Stimulated activated CD4-positive, alpha-beta T cell treated with anti-CD3 and anti-CD28 coated beads, Interleukin-4, amount 100 ng/mL, for 4 hours (primary cell): ENCODE measurements at places on chromosomes 1 and 21.

- no peak for DNase-seq
Measured at GRCh38 chr1:82565546-82565945, 764.8 kb downstream of the ADGRL2 start.

- DNase-seq: no peak
Measured at GRCh38 chr1:227900571-227901051, 47.1 kb downstream of the WNT9A start.

DNA sequence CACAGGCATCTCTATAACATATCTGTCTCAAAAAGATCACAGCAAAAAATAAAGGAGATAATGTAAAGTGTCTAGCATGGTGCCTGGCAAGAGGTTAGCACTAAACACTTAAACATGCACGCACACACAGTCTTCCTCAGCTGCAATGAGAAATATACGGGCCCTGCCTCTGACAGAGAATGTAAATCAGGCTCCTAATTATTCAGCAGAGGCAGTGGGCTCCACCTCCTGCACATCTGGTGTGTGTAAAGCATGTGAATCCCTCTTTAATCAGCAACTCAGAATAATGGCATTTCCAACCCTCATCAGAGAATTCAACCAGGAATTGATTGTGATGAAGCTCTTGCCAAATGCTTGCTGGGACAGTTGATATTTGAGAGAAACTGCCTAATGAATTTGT is 85.6 kb upstream of the KCNA3 start:
- no peak for DNase-seq

DNA sequence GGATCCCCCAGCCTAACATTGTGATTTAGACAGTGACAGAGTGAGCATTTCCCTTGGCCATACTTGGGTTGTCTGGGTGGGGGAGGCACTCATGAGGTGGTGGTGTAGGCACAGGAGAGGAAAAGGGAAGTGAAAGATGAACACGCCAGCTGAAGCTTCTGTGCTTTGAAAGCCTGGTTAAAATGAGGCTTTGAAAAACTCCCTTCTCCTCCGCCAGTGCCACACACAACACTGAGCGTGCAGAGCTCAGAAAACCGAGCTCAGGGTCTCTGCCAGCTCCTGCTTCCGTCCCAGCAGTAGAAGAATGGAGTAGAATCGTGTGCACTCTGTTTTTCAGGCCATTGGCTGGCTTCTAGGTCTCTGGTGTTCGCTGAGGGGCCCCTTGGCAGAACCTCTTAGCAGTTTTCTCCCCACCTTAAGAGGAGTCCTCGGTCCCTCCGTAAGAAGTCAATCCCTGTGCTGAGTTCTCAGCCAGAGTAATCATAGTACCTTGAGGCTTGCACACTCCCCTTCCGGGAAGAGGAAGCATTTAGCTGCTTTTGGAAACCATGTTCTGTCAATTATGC is 12.9 kb downstream of the PLEKHM2 start:
- DNase-seq: peak; percentile 40

DNA sequence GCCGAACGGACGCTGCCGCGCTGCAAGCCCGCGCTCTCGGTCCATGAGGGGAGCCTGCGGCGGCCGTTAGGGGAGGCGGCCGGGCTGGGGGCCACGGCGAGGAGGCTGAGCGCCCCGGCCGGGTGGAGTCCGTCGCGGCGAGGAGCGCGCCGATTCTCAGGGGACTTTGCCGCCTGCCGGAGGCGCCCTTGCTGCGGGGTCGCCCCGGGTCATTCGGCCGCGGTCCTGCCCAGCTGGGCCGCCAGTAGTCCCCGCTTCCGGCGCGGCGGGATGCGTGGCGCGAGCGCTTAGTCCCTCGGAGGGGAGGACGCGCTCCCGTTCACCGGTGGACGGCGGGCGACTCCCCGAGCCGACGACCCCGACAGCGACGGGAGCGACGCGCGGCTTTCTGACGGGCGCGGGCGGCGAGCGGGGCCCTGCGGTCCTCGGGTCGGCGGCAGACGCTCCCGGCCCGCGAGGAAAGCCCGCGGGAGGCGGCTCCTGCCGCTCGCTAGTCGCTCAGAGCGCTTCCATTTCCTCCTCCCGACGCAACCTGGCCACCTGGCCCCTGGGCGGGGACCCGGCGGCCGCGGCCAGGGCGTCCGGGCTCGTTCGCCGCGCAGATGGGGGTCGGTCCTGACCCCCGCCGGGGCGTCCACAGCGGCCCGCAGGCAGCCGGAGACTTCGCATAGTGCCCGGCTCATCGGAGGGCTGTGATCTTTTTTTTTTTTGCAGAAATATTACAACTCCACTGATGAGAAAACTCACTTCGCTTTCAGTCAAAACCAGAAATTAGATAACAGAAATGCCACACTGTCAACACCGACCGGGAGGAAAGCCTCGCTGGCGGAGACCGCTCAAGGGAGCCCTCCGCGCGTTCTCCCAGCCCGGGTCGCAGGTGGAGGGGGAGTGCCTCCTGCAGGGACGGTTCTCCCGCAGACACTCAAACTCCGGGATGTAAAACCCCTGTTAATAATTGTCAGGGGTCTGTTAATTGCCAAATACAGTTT is 641 bp upstream of the ZBTB21 start:
- peak; percentile 25 for DNase-seq

DNA sequence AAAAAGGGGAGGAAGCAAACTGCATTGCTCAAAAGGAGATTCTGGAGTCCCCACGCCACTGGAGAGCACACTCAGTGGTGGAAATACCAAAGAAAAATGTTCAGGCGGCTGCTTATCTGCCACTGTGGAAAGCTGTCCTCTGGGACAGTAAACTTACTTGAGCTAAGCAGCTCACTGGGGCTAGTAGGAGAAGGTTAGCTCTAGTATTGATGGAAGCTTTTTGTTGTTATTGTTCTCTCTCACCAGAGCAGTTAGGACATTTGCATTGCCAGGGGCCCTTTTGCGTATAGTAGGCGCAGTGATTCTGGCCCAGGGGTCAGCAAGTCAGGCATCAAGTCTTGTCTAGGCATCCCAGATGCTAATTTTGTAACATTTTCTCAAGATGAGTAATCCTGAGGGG is 15.6 kb downstream of the BACE2 start:
- no peak for DNase-seq

DNA sequence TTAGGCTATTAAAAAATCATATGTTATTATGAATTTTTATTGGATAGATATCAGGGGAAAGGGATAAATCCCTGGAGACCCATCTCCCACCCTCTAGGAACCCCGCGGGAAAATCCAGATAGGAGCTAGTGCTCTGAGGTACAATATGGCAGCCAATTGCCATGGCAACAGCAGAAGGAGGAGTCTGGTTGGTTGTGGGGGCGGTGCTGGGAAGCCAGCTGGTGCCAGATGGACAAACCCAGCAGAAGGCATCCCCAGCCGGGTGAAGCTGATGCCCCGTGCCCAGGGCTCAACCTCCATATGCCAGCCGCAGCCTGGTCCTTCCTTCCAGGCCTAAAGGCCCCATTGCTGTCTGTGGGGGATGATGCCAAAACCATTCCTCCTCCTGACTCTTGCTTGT is 38.3 kb downstream of the RHBG start:
- DNase-seq: no peak

DNA sequence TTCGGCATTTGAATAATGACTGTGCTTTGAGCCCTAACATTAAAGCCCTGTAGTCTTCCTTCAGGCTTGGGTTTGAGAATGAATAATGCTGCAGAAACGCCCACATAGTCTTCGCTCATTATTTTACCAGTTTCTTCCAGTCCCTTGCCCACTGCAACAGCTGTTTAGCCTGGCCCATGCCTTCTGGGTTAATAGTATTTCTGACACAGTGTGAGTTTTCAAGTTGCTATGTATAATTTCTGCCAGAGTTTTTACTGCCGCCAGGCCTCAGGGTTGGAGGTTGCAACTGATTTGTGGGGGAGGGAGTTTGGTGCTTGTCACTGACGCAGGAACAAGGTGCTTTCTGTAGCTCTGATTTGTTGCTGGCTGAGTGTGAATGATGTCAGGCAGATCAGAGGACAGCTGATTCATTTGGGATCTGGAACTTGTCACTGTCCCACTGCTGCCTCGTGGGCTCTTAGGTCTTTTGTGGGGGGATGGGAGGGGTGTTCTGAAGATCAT is 109.8 kb downstream of the MAST2 start:
- DNase-seq: no peak

DNA sequence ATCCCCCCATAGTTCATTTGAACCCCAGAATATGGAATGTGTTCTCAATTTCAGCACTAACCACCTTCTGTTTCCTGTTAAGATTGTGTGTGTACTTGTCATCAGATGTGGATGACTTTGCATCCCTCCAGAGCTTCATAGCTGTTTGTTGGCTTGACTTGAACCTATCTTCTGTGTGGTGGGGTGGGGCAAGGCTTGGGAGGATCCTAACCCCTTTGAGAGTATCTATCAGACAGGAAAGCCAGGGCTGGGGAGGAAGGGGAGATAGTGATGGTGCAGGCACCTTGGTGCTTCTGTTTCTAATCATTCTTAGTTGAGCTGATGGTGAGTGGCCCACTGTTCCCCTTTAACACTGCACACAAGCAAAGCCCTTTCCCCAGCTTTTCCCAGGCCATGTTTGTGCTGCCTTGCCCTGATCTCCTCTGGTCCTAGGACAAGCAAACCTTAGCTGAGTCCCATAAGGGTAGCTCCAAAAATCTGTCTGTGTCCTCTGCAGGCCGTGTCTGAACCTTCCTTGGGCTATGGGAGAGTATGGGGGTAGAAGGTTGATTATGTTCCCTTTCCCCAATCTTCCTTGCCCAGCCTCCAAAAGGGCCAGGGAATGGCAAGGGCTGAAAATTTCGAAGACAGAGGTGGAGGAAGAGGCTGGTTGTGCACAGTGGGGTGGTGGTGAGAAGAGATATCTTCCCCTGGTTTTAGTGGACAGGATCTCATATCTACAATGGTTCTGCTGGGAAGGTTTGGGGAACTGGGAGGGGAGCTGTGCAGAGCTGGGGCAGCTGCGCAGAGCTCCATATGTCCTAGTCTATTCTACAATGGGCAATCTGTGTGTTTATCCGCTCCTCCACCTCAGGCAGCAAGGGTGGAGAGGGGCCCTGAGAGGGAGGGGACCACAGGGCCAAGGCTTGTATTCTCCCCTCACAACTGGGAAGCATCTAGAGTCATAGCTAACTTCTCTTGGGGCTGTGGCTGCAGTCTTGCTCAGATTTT is 1.4 kb downstream of the NHLH1 start:
- DNase-seq: no peak

GRCh38 chr1:115838431-115839028 is 2.4 kb downstream of the NHLH2 start:
- DNase-seq: no peak

DNA sequence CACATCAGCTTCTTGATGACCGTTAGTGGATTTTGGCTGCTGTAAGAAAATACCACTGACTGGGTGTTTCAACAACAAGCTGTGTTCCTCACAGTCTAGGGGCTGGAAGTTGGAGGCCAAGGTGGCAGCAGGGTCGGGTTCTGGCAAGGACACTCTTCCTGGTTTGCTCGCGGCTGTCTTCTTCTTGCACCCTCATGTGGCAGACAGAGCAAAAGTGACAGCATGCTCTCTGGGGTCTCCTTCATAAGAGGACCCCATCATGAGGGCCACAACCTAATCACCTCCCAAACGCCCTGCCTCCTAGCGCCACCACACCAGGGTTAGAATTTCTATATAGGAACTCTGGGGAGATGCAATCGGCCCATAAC is 18.6 kb upstream of the TSPEAR start:
- no peak for DNase-seq

GRCh38 chr1:3162322-3162882 is 93.4 kb downstream of the PRDM16 start:
- DNase-seq: no peak

DNA sequence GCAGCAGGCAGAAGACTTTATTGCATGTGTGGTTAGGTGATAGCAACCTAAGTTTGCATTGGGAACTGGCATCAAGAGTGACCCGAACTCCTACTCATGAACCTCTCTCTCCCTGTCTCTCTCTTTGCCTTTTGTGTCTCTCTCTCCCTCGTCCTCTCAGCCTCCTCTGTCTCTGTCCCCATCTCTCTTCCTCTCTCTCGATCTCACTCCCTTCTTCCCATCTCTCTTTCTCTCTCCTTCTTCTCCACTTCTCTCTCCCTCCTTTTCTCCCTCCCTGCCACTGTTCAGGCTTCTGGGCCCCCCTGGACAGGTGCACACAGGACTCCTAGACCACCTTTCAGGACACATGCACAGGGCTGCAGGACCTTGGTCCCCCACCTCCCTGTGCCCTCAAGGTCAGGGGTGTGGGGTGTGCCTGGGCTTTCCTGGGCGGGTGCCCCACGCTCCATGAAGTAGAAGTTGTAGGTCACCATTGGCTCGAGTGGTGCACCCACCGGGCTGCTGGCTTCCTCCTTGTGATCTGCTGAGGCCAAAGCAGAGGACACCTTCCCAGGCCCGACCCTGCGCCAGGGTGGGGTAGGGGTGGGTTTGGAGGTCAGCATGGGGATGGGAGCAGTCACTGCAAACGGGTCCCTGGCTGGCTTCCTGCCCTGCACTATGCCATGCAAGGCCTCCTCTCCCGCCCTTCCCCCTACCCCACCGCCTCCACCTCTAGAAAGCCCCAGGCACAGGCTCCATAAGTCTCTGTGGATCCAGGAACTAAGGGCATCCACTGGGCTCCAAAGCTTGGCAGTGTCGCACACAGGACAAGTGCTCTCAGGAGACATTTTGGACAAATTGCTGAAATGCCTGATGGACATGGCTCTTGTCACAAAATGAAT is 13.2 kb upstream of the ZBTB17 start:
- no peak for DNase-seq

- no peak for DNase-seq
Measured at GRCh38 chr1:234756857-234757256, 146.9 kb upstream of the IRF2BP2 start.

DNA sequence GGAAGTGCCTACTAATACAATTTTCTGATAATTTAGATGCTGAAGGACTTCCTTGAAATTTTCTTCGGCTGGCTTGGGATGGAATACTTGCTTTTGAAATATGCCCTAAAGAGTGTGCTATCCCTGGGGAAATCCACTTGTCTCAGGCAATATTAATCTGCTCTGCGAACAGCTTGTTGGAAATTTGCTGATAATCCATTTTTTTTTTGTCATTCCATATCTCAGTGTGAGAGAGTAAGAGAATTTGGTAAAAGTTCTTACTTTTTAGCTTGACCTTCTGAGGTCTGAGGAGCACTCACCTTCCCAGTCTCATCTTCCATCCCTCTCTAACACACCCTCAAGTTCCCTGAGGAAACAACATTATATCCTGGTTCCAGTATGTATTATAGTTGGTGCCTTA is 36.8 kb downstream of the DNAJC6 start:
- DNase-seq: no peak

- DNase-seq: no peak
Measured at GRCh38 chr1:168897249-168897648, 168.2 kb upstream of the DPT start.

- DNase-seq: no peak
Measured at GRCh38 chr1:8854240-8854639, 24.2 kb downstream of the ENO1 start.

GRCh38 chr1:58189453-58189852 is 357.1 kb downstream of the OMA1 start:
- no peak for DNase-seq

GRCh38 chr1:32273391-32274208 is 18.3 kb upstream of the HDAC1 start:
- peak; percentile 64 for DNase-seq

- no peak for DNase-seq
Measured at GRCh38 chr1:210457568-210457967, 128.9 kb downstream of the HHAT start.
